Pulmonary artery endothelial cell (primary cell): ENCODE measurements at places on chromosomes 5 and 9.

DNA sequence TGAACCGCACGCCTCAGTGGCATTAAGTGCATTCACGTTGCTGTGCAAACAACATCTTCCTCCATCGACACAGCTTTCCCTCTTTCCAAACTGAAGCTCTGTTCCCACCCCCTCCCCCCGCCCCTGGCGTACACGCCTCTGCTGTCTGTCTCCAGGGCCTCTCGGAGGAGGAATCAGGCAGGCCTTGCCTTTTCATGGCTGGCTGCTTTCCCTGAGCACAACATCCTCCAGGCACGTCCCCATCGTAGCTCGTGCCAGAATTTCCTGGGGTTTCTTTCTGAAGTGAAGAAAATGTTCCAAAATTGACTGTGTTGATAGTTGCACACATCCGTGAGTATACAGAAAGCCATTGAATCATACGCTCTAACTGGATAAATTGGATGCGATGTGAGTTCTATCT lies 22.3 kb upstream of the TMEM250 start:
- DNase-seq: no peak

- peak; percentile 11 for DNase-seq
These were observed 35.2 kb upstream of the GLDC start for GRCh38 chr9:6680797-6681146.

DNA sequence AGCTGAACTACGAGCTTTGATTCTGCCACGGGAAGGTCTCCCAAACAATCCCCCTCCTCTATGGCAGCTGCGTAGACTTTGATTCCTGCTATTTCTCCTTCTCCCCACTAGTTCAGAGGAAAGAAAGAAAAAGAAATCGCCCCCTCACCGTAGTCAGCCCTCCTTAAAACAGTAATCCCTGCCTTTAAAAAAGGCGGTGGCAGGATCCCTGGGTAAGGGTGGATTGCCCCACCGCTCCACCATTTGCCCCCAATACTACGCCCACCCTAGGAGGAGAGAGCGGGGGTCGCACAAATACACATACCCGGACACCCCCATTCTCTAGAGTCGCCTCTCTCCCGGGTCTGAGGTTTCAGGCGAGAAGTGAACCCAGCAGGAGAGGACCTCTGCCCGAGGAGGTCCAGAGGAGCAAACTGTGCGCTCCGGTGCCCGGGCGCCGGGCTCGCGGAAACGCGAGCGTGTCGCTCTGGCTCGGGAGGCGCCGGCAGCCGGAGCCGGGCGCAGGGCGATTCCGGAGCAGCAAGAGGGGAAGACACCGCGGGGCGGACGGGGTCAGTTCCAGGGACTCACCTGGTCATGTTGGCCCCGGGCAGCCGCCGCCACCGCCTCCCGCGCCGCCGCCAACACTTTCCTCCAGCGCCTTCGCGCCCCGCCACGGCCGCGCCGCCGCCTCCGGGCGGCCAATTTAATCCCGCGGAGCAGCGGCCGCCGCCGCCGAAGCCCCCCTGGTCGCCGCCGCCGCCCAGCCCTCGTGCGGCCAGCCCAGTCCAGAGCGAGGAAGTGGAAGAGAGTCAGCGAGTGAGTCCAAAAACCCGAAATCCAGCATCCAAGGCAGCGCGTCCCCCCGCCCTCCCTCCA lies 1057.7 kb upstream of the DMAC1 start:
- no peak for DNase-seq

DNA sequence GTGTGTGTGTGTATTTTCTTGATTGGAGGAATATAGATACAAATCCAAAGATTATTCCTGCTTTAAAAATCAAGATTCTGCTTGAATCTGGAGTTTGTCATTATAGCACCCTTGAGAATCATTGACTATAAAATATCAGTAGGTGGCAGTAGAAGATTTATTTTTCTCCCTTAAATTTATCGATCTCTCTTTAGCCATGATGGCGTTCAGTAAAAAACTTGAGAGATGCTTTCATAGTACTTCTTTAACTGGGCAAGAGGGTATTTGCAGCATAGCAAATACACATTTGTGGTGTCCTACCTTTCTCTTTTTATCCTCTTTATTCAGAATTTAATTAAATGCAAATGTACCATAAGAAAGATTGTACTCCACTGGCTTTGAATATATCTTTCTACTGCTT lies 307.7 kb downstream of the ADGRV1 start:
- no peak for DNase-seq

DNA sequence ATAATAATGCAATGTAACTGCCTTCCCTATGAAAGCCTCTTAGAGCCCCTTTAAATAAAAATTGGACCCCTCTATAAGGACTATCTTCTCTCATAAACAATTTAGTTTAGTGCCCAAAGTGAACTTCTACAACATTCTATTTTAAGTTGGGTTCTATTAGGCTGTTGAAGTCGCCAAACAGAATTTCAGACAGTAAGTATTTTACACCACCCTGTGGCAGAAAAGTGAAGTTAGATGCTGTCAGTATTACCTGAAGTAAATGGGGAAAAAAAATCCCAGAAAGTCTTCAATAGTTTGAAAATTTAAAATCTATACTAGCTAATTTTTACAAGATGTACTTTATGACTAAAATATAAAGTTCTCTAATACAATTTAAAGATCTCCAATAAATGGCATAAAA lies 29.5 kb downstream of the CAAP1 start:
- DNase-seq: no peak

- no peak for DNase-seq
These were observed 130.9 kb upstream of the CHD1 start for GRCh38 chr5:99059685-99060084.

DNA sequence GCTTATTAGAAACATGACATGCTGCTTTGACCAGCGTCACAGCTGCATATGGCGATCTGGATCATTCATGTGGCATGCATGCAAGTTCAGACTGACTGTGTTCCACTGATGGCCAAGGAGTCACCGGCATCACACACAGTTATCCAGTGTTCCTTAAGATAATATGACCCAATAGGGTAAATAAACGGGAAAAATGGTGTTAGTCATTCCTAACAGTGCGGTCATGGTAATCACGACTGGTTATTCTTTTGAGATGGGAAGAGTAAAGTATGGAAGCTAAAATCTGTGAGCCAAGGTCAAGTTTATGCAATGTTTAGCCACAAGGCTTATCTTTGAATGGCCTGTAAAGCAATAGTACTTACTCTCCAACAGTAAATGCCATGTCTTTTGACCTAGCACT lies 29.3 kb upstream of the LVRN start:
- DNase-seq: no peak

DNA sequence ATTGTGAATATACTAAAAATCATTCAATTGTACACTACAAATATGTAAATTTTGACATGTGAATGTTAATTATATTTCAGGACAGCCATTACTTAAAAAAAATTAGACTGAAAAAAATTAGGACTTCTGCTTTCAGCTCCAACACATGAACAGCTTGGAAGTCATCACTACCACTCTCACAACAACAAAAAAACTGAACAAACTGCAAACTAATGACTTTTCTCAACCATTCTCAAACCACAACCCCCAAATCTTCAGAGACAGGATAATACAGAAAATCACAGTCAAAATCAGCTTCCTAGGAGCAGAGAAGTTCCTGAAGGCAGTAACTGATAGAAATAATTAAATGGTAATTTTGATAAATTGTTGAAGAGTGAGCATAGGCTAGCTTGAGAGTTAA lies 686.4 kb downstream of the TLE1 start:
- DNase-seq: no peak

DNA sequence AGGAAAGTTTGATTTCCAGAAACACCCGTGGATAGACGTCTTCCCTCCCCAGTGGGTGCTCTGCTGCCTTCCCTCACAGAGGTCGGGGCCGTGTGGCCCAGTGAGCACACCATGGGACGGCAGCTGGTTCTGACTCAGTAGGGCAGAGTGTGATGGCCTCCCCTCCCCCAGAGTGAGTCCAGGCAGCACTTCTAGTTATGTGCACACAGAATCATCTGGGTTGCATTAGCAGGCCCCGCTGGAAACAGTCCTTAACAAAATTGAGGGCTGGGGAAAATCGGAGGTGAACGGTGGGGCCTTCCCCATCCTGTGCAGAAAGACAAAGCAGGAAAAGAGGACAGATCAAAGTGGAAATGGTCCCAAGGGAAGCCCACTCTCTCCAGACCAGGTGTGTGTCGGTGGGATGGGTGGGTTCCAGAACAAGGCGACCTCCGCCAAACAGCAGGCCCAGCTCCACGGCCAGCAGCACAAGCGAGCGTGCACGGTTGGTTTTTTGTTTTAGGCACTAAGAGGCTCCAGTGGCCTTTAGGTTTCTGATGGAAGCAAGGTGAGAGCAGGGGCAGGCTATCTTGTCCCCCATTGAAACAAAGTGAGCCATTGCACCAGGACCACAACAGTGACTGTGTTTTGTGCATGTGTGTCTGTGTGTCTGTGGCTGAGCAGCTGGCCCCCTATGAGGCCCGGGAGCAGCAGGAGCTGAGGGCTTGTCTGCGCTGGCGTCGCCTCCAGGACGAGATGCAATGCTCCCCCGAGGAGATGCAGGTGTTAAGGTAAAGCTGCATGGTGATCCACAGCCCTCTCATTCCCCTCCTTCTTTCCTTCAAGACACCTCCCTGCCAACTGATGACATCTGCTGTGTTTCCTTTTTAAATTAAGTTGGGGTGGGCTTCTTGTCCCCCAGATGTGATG lies 201.5 kb downstream of the AOPEP start:
- no peak for DNase-seq

DNA sequence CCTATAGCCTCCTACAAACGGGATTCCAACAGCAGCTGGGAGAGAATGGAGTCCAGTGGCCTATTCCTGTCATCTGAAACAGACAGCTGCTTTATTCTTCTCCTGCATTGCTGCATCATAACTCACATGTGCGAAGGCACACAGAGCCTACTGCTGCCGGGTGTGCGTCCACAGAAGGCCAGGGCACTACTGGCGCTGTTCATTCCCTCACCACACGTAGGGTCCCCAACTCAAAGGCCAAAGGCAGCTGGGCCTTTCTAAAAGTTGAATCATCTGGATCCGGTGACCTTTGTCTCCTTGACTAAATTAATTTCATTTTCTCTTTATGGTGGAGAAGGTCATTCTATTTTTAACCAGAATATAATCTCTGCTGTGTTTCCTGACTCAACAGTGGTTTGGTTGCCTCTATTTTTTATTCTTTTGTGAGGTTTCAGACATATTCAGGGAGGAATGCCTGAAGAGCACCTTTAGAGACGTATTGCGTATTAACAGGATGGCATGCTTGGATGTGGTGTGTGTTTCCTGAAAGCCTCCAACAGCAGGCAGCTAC lies 10.8 kb upstream of the SPATA24 start:
- DNase-seq: no peak
